ENCODE measurements at places on chromosomes 5 and 9.

- DNase-seq, result peak; percentile 34
These were observed 62.5 kb upstream of the ITGA1 start for GRCh38 chr5:52725065-52725746.

DNA sequence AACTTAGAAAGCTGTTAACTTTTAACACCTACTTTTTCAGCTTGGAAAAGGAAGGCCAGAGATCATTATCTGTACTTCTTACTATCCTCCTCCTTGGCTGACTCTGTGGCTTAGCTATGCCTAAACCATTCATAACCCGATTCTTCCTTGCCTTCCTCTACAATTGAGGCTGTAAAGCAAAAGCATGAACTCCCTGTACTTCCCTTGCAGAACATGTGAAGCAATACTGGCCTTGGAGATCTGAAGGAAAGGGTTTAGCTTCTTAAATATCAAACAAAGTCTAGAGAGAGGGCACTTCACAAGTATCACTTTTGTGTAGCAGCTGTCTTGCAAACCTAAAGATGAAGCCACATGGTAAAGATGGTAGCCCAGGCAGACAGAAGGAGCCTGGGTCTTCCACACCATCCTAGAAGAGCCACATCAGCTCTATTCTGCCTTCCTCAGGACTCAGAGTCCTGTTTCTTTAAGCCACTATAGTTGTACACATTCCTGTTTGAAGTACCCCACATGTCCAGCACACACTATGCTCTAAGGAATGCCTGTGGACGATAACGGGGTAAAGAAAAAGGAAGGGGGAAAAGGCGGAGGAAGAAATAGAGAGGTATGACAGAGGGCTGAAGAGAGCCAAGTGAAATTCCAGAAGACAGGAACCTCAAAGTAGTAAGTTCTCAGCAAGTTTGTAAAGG lies 169.2 kb downstream of the SLIT3 start:
- no peak for DNase-seq

DNA sequence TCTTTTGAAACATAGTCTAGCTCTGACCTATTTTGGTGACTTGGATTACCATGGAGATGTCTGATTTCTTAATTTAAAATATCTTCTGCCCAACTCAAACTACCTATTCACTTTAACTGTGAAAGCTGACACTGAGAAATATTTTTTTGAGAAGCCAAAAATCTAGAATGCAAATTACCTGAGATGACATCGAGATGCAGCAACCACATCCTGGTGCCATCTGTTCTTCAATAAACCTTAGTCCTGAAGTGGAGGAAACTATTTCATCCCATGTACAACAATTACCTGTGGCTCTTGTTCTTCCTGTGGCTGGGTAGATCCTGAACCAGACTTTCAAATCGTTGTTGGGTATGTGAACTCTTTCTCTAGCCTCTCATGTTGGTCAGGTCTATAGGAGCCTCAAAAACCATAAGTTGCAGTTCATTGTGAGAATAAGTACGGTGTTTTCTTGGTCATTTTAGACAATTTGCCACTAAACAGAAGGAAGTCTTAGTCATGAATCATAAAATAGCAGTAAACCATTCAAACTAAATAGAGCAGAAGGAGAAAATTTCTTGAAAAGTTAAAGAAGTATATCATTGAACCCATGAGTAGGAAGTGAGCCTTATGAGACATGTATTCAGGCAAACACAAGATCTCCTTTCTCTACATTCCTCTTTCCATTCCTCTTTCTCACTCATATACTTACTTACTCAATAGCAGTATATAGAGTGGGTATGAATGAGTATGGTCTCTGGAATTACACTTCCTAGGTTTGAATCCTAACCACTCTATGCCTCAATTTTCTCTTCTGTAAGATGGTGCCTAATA lies 176.0 kb downstream of the HMHB1 start:
- DNase-seq, result no peak

GRCh38 chr9:89513837-89514236 lies 15.9 kb upstream of the SEMA4D start:
- DNase-seq, result no peak

GRCh38 chr5:50733741-50734140 lies 67.3 kb downstream of the PARP8 start:
- no peak for DNase-seq

DNA sequence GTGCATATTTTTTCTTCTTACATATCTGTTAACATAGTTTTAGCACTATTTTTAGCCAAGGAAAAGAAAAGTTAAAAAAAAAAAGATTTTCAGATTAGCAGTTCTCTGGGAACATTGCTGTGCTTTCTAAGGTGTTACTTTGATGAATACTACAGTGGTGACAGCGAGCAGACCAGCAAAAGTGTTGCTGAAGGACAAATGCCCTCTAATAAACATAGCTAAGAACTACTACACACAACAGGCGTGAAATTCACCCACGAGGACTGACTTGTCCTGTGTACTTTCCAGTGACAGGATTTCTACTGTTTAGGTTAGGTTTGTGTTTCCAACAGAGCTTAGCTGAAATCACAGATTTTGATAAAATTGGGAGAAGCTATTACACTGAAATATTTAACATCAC lies 153.8 kb downstream of the HCN1 start:
- DNase-seq, result no peak

DNA sequence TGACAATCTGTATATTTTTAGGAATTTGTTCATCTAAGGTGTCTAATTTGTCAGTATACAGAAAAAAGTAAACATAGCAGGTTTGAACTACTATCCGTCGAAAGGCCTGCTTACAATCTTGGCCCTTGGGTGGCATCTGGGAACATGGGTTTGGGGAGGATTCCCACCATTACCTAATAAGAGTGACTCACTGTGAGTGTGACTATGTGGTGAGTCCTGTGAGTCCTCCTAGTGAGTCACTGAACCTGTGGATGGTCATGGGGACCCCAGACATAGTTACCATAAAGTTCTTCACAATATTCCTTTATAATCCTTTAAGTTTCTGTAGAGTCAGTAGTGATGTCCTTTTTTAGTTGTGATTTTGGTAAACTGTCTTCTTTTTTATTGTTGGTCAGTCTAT lies 37.0 kb downstream of the RNF130 start:
- no peak for DNase-seq
